ENCODE measurements at places on chromosomes 13 and 19.

GRCh38 chr19:4319067-4319718, 14.8 kb downstream of the FSD1 start:
- no peak for DNase-seq

- no peak for DNase-seq
Measured at GRCh38 chr19:11378319-11379189, 4.1 kb downstream of the SWSAP1 start.

DNA sequence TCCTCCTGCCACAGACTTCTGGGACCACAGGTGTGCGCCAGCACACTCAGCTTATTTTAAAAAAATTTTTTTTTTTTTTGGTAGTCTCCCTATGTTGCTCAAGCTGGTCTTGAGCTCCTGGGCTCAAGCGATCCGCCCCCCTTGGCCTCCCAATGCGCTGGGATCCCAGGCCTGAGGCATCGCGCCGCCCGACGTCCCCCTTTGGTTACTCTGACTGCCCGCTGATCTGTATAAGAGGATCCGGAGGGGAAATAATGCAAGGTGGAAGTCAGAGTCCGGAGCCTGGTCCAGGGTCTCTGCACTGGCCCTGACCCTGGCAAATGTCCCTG, 486 bp upstream of the ZNF805 start:
- no peak for DNase-seq

GRCh38 chr19:35978271-35978670, 16.7 kb upstream of the SDHAF1 start:
- no peak for DNase-seq

DNA sequence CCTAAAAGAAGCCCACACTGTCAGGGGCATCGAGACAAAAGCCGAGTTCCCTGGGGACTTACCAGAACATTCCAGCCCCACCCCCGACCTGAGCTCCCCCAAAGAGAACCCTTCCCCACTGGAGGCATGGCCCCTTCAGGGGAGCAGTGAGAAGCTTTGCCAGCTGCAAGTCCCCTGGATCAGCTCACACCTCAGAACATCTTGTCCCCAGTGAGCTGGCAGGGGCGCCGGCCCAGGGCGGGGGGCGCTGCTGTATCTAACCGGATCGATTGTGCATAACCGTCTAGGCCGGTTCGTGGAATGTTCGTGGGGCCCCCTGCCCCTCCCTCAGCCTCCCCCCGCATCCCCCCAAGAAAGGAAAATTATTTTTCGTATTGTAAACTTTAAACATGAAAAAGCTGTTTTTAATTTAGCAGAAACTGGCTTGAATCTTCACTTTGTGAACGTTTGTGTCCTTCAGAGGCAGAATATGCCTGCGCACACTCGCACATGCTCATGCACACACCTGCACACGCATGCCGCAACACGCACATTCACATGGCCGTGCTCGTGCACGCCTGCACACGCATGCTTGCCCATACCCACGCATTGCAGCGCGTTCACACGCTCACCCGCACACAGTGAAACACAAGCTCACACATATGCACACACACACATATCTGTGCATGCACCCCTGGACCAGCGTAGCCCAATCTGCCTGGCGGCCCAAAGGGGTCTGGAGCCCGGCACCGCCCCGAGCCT, 12.0 kb upstream of the CRTC1 start:
- DNase-seq, result no peak

GRCh38 chr13:102631198-102631597, 34.4 kb downstream of the TPP2 start:
- no peak for DNase-seq

DNA sequence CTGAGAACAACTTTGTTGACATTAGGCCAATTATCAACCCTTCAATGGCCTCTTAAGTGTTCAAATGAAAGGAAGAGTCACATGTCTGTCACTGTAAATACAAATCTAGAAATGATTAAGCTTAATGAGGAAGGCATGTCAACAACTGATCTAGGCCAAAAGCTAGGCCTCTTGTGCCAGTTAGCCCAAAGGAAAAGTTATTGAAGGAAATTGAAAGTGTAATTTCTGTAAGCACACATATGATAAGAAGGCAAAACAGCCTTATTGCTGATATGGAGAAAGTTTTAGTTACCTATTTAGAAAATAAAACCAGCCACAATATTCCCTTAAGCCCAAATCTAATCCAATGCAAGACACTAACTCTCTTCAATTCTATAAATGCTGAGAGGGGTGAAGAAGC, 604.7 kb downstream of the SLITRK6 start:
- DNase-seq, result no peak

DNA sequence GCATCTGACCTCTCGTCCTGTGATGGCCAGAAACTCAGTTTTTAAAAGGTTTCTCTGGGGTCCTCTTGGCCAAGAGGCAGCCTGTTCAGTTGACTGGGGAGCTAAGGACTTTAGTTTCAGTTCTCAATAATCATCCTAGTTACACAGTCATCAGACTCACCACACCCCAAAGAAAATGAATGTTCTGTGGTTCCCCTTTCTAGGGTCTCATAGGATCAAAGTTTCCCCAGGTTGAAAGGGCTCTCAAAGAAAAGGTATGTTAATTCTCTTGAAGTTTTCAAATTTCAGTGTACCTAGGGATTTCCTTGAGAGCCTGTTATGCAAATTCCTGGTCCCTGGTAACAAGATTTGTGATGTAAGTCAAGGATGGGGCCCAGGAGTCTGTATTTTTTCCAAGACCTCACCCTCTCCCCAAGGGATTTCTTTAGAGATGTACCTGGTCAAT, 94.9 kb downstream of the FAM216B start:
- DNase-seq, result no peak

DNA sequence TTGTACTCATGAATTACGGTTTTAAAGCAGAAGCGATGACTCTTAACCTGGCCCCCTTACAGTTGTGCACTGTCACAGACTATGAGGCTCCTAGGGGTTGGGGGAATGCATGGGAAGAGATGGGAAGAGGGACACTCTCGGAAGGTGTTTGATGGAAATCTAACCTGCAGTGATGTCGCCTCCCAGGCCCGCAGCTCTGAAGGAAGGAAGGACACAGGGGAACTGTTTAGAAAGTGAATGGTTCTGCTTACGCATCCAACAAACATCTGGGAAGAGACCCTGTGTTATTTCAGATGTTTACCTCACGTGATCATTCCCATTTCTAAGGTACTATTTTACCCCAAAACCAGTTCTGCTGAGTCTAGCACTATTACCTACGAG, 48.0 kb upstream of the SLC7A9 start:
- no peak for DNase-seq

GRCh38 chr13:23979361-23980159, 82.3 kb upstream of the C1QTNF9B start:
- no peak for DNase-seq

GRCh38 chr19:8352134-8352827, 9.2 kb upstream of the KANK3 start:
- DNase-seq, result no peak

- no peak for DNase-seq
Measured at GRCh38 chr19:47681388-47681787, 31.8 kb upstream of the EHD2 start.

DNA sequence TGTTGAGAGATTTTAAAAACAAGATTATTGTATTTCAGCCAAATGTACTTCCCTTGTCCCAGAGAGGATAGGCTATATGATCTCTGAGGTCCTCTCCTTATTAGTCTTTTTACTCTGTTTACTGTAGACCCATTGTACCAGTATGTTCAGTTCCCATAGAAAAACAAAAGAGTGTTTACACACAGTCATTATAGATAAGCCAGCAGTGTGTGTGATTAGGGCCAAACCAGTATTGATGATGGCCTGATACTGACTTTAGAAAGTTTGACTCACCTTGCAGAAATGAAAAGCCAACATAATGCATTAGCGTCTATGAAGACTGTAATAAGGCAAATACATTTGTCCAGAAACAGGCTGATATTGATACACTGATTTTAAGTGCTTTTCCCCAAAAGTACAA, 6.2 kb downstream of the MTUS2 start:
- DNase-seq, result no peak
